Heart right ventricle (tissue), 16 donors: ENCODE measurements at places on chromosomes 7 and 10.

DNA sequence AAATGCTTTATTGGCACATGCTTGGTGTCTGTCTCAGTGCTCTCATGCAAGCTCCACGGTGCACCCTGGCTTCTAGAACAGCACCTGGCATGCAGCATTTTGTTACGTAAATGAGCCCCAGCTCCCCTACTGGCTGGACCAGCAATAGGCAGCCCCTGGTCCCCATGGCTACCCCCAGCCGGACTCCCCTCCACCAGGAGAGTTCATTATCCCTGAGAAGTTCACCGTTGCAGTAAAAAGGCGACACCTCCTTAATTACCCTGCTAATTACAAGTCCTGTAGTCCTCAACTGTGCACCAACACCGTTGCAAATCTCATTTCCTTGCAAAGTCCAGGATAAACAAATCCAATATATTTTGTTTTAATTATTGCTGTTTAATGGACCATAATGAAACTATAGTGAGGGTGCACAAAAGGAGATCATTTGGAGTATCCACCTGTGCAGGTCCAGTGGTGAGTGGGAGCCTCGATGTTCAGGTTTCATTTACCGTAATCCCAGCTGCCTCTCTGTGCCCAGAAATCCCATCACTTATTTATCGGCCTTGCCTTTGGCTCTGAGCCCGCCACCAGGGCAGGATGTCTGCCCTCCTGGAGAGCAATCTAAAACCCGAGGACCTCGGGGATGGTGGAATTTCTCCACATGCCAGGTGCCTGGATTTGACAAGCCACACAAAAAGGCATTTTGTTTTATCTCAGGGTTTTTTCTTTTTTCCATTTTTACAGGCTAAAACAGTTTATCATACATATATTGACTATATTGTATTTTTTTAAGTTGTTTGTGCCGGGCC is 12.8 kb upstream of the DRGX start:
- peaks cover 8% of the 10 kb centered on the region for H3K4me1 ChIP-seq
- H3K4me3 ChIP-seq: no peak overlapping the region
- no peaks in the 10 kb centered on the region for H3K36me3 ChIP-seq
- DNase-seq: no peak
- H3K27ac ChIP-seq: no peak overlapping the region
- H3K27me3 ChIP-seq: peaks cover 4% of the 10 kb centered on the region

GRCh38 chr7:37369906-37370305 is 78.8 kb downstream of the ELMO1 start:
- H3K4me1 ChIP-seq: peaks cover 9% of the 10 kb centered on the region
- DNase-seq: no peak
- H3K4me3 ChIP-seq: no peak overlapping the region
- no peaks in the 10 kb centered on the region for H3K36me3 ChIP-seq

DNA sequence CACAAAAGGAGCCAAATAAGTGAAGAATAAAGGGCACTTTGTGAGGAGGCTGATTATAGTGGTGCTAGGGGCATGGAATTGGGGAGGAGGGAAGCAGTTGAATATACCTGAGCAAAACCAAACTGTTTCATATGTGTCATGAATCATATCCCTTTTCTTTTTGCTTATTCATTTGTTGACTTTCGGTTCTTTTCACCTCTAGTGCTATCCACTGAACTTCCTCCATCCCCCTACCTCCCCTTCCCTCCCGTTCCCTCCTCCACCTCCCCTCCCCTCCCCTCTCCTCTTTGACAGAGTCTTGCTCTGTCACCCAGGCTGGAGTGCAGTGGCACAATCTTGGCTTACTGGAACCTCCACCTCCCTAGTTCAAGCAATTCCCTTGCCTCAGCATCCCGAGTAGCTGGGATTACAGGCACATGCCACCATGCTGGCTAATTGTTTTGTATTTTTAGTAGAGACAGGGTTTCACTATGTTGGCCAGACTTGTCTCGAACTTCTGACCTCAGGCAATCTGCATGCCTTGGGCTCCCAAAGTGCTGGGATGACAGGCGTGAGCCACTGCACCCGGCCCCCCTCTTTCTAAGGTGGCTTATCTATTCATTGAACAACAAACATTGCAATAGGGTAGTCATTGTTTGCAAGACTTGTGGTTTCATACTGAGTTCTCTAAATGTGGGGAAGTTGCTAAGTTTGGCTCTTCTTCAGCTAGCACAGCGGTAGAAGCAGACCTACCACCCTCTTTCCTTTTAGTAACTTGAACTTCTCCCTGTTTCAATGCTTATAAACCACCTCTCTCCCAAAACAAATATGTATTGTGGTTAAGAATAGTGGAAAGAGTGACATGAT is 150.4 kb upstream of the PRPS1L1 start:
- no peaks in the 10 kb centered on the region for H3K36me3 ChIP-seq
- H3K4me3 ChIP-seq: no peak overlapping the region
- H3K27ac ChIP-seq: no peak overlapping the region
- DNase-seq: no peak
- no peaks in the 10 kb centered on the region for H3K27me3 ChIP-seq

DNA sequence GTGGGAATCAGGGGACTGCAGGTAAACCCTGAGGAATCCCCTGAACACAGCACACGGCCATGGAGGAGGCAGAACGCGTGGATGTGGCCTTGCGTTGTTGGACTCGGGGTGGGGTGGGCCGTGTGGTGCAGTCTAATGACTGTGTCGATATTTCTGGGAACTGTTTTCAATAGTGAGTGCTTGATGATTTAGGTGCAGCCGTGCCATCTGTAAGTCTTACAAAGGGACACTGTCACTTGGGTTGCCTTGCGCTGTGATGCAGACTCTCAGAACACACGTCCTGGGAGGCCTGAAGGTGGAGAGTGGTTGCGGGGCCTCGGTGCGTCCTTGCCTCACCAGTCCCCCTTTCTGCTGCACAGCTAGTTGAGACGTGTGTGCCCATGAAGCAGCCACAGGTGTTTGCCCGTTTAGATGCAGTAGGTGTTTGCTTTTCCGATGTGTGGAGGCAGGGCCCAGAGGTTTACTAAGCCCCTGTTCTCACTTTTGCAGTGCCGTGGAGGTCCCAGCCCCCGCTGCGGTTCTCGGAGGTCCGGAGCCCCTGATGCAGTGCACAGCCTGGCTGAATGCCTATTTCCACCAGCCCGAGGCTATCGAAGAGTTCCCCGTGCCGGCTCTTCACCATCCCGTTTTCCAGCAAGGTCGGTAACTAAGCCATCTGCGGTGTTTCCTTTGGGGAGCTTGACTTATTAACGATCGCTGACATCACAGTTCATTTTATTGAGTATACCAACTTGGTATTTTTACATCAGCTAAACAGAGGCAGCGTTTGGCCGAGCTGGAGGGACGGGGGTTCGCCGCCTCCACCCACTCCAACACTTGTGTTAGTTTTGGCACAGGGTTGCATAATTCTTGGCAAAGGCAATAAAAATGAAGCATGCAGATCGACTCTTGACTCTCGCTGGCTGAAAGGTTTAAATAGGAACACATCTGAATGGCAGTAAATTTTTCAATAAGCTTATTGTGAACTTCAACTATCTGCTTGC is 240.7 kb downstream of the MGMT start:
- peak; percentile 43 for DNase-seq
- H3K4me3 ChIP-seq: no peak overlapping the region
- H3K4me1 ChIP-seq: peaks cover 15% of the 10 kb centered on the region

GRCh38 chr7:121940918-121941317 is 68.0 kb downstream of the PTPRZ1 start:
- H3K27ac ChIP-seq: no peak overlapping the region
- no peak for DNase-seq
- no peaks in the 10 kb centered on the region for H3K36me3 ChIP-seq
